ENCODE measurements at places on chromosomes 11 and 22.
A peak's percentile ranks its signal among the peaks of the same experiment; 100 is the strongest.

- DNase-seq, result no peak
Observed at GRCh38 chr11:44754876-44755555, 28.3 kb downstream of the TSPAN18 start.

GRCh38 chr11:10072841-10073240 is 221.2 kb downstream of the SBF2 start:
- DNase-seq, result no peak

DNA sequence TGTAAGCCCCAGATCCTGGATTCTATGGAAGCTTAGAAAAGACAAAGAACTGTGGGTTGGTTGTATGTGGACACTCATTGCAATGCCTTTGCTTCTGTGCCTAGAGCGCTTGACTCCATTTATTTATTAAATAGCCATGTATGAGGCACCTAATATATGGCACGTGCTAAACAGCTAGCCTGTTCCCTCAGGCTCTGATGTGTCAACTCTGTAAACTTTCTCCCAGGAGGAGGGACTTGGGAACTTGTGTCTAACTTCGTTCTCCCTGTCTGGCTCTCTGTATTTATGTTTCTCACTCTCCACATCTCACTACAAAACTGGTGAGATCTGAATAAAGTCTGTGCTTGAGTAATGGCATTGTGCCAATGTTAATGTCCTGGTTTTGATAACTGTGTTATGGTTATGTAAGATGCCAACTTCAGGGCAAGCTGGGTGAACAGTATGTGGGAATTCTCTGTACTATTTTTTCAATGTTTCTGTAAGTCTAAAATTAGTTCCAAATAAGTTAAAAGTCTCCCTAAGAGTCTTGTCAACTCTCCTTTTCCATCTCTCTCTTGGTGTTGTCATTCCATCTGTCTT is 34.1 kb upstream of the ZBTB16 start:
- DNase-seq, result no peak

DNA sequence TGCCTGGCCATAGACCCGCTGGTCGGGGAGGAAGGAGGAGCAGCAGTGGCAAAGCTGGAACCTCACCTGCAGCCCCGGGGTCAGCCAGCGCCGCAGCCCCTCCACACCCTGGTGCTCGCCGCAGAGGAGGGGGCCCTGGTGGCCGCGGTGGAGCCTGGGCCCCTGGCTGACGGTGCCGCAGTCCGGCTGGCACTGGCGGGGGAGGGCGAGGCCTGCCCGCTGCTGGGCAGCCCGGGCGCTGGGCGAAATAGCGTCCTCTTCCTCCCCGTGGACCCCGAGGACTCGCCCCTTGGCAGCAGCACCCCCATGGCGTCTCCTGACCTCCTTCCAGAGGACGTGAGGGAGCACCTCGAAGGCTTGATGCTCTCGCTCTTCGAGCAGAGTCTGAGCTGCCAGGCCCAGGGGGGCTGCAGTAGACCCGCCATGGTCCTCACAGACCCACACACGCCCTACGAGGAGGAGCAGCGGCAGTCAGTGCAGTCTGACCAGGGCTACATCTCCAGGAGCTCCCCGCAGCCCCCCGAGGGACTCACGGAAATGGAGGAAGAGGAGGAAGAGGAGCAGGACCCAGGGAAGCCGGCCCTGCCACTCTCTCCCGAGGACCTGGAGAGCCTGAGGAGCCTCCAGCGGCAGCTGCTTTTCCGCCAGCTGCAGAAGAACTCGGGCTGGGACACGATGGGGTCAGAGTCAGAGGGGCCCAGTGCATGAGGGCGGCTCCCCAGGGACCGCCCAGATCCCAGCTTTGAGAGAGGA is 11.9 kb downstream of the TMEM121B start:
- no peak for DNase-seq

DNA sequence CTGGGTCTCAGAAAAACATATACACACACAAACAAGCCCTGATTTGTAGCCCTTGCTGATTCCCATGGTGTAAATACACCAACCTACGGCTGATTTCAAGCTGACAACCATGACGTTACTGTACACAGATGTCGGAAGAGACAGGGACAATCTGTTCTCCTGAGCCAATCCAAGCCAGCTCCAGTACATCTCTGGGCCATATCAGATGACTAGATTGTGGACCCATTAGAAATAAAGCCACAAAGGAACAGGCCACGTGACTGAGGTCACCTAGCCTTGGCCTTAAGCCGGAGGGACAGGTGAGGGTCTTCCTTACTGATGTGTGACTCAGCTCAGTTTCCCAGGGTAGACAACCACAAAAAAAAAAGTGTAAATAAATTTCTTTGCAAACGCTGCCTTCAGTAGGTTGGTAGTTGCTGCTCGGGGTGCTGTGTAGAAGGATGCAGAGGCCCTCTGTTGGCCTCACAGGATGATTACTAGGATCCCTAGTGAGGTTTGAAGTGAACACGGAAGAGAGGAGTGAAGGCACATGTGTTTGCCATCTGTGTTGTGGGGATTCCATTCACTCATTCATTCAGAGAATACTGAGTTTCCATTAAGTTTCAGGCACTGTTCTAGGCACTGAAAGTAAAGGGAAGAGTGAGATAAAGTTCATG is 99.0 kb upstream of the LARGE1 start:
- DNase-seq, result no peak

- DNase-seq, result peak; percentile 17
Observed at GRCh38 chr11:2521081-2521732, 76.4 kb downstream of the KCNQ1 start.

GRCh38 chr11:59801981-59802638 is 8.5 kb downstream of the MRPL16 start:
- no peak for DNase-seq

DNA sequence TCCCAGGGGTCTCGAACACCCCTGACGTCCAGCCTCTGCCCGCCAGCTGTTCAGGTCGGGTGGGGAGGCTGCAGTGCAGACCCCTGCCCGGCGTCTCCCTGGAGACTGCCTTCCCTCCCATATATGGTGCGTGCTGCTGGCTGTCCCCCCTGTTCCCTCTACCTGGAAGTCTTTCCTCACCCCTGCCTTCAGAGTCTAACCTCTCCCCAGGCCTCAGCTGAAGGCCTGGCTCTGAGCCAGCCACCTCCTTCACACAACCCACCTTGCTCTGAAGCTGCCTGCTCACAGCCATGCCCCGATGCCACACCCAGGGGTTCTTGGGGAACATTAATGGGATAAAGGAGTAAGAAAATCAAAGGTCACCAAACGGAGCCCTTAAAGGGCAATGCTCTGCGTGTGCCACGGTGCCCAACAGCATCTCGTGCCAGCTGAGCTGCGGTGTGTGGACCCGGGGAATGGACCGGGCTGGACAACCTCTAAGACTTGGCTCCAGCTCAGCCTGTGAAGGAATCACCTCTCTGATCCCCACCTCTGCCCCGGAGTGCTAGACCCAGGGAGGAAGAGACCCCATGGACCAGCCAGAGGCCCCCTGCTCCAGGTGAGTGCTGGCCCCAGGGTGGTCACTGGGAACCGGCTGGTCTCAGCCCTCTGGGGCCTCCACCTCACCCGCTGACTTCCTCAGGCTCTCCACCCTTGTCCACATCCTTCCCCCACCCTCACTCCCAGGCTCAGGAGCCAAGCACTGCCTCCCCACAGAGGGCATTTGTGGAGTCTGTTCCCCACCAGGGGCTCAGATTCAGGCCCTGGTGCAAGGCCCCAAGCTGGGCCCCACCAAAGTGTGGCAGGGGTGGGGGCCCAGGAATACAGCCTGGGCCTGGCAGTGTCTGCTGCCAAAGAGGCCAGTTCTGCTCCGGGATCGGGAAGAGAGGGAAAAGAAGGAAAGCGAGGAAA is at the start of gene NLRP6:
Gene NLRP6 (plus strand): TSS at position 407 of the 951 bp plus-strand sequence. CDS start 163 bp downstream, at position 570.
- peak; percentile 36 for DNase-seq

DNA sequence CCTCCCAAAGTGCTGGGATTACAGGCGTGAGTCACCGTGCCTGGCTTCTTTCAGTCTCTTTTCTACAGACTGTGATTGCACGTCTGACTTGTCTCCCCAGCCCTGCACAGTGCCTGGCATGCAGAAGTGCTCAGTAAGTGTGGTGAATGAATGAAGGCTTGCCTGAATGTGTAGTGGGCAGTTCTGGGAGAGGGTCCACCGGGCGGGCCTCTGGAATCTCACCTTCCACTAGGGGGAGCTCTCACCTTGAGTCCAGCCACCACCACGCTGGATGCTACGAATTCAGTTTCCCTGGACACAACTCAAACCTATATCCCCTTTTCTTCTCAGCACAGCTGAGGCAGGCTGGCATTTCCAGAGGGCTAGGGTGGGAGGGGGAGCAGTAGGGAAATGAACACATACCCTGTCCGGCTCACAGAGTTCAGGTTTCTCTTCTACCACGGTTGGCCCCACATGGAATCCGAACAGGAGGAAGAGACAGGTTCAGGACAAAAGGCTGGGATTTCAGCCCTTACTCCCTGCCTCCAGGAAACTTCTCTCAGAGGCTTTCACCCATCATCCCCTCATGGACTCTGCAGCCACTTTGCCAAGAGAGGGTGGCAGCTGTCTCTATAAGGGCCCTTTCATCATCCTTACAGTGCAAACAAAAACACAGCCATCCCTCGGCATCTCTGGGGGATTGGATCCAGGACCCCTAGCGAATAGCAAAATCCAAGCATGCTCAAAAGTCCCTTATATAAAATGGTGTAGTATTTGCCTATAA is 86.8 kb downstream of the NECTIN1 start:
- peak; percentile 76 for DNase-seq

GRCh38 chr11:117465236-117465997 is 137.8 kb downstream of the CEP164 start:
- DNase-seq, result no peak

DNA sequence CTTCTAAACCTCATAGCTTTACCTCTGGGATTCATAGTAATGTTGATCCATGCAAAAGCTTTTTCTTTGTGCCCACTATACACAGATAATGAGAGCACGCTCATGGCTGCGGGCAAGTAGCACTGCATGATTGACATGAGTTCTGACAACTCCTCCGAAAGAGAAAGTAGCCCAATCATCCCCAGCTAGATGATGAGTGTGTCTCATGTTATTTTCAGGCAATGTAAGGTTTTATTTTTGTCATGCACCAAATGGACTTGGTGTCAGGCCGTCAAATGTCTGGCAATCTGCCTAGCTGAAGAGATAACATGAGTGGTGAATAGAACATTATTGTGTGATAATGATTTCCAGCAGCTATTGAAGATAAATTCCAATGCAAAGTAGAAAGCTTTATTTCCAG is 662.6 kb downstream of the NTM start:
- DNase-seq, result no peak

DNA sequence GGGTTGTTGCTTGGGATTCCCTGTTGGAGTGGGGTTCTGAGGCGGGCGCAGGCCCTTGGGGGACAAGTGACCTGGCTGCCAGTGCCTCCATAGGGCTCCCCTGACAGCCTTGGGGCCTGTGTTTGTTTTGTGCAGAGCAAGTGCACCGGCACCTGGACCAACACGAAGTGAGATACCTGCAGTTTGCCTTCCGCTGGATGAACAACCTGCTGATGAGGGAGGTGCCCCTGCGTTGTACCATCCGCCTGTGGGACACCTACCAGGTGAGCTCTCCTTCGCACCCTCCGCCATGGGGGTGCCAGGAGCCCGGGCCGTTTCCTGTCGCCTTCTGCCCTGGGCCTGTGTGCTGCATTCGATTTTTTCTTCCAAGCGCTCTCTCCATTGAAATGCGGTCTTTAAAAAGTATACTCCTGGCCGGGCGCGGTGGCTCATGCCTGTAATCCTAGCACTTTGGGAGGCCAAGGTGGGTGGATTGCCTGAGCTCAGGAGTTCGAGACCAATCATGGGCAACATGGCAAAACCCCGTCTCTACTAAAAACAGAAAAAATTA is 274.6 kb downstream of the TBC1D22A start:
- no peak for DNase-seq

DNA sequence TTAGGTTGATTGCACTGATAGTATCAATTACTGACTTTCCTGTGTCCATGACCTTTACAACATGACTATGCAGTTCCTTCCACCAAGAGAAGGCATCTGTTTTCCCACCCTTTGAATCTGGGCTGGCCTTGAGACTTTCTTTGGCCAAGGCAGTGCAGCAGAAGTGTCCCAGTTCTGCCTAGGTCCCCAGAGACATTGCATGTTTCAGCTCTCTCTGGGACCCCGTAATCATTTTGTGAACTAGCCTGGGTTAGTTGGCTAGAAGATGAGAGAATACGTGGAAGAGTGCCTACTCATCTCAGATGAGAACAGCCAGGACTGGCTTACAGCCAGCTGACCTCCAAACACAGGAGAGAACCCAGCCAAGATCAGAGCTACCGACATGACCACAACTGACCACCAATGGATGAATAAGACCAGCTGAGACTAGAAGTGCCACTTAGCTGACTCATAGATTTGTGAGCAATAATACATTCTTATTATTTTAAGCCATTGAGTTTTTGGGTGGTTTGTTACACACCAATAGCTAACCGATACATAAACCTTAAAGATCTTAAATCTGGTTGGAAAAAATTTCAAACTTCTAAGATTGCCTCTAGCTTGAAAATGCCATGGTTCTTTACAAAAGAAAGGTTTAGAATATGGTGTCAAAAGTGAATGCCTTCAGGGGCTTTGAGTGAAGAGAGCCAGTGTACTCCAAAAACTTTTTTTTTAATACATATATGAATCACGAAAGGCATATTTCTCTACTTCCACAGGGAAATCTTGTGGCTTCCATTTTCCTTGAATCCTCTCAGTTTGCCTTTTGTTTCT is 145.2 kb downstream of the FBXO7 start:
- no peak for DNase-seq

GRCh38 chr11:92304271-92304670 is 79.7 kb downstream of the FAT3 start:
- no peak for DNase-seq

DNA sequence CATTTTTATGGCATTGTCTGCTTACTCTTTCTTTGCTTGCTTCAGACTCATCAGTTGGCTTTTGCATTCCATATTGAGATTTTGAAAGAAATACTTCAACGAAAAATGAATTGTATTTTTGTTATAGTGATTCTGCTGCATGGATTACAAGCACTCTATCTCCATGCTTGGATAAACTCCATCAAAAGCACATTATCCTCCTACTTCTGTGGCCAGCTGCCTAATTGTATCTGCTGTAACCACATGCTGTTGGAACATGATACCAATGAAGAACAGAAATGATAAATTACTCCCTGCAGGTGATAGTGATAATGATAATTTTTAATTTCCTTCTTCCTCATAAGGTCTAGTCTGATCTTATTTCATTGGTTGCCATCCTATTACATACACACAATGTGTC is 100.8 kb downstream of the PRMT3 start:
- DNase-seq, result no peak

DNA sequence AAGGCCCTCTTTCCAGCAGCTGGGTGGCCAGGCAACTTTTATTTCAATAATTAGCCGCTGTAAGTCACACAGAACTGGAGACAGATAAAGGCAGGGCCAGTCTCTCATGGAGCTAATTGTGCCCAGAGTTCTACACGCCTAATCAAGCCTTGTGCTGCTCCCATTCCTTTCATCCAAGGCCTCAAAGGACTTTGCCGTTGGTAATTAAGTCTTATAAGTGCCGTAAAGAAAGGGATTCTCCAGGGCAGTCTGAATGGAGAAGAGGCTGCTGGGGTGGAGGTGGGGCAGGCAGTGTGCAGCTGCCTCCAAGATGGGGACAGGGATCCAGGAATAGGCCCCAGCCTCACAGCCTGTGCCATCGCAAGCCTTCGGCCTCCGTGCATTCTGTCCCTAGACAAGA is 357.9 kb downstream of the TENM4 start:
- no peak for DNase-seq

All from 8988T (cell line).